ENCODE measurements at places on chromosomes 1 and 21. TPM values are rescaled to one million over a fixed set of nuclear protein-coding genes. Genes with fewer than 3 reads are reported as not detected.

CACYBP gene
- 91.4 TPM for total RNA-seq

PLA2G2D gene
- total RNA-seq: not detected

STUM gene
- 1.5 TPM for total RNA-seq

SPATA21 gene
- total RNA-seq: not detected

HES4 gene
- 68.3 TPM for total RNA-seq

LIN28A gene
- 0.15 TPM for total RNA-seq

GJA4 gene
- total RNA-seq: 25.5 TPM

KIF14 gene
- total RNA-seq: 0.27 TPM

LPAR3 gene
- total RNA-seq: 22.1 TPM

RGS4 gene
- total RNA-seq: 2.0 TPM

TMEM269 gene
- not detected for total RNA-seq

ZNF648 gene
- not detected for total RNA-seq

LCE3D gene
- total RNA-seq: not detected

TMEM63A gene
- 33.2 TPM for total RNA-seq

CFHR3 gene
- total RNA-seq: not detected

AMY1A gene
- not detected for total RNA-seq

PODN gene
- 28.6 TPM for total RNA-seq

C1orf115 gene
- total RNA-seq: 31.2 TPM

RGS7 gene
- not detected for total RNA-seq

C1orf226 gene
- 2.3 TPM for total RNA-seq

FAM229A gene
- 2.6 TPM for total RNA-seq

CNTN2 gene
- 0.24 TPM for total RNA-seq

DNAI4 gene
- 10.3 TPM for total RNA-seq

ZBTB8OS gene
- total RNA-seq: 32.7 TPM

LORICRIN gene
- total RNA-seq: not detected

LAPTM5 gene
- total RNA-seq: 44.7 TPM

UBE2J2 gene
- total RNA-seq: 35.9 TPM

OR6K3 gene
- not detected for total RNA-seq
